ENCODE measurements at places on chromosomes 6 and 20. TPM values are rescaled to one million over a fixed set of nuclear protein-coding genes. Genes with fewer than 3 reads are reported as not detected.
A peak's percentile ranks its signal among the peaks of the same experiment; 100 is the strongest.

GRCh38 chr6:28719275-28719940 is 193.7 kb downstream of the GPX5 start:
- H3K36me3 ChIP-seq = no peaks in the 10 kb centered on the region
- H3K4me1 ChIP-seq = peaks cover 2% of the 10 kb centered on the region
- no peak overlapping the region for H3K27ac ChIP-seq
- DNase-seq = no peak
- H3K27me3 ChIP-seq = peaks cover 33% of the 10 kb centered on the region

Gene OPRM1
- not detected for total RNA-seq

DNA sequence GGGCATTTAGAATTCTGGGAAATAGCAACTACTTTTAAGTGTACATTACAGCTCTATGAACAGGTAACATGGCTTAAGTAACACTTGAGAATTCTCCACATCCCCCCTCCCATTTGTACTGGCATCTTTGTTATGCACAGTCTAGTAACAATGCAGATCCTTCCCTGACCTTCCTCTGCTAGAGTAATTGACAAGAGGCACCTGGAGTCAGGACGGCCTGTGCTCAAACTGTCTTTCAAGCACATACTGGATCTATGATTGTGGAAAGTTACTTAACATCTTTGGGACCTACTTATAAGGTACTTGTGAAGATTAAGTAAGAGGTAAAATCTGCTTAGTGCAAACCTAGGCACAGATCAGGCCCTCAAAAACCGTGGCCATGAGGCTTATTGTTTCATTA is 21.9 kb upstream of the GSTA3 start:
- H3K27me3 ChIP-seq = peaks cover 7% of the 10 kb centered on the region
- no peaks in the 10 kb centered on the region for H3K4me1 ChIP-seq
- H3K27ac ChIP-seq = no peak overlapping the region

DNA sequence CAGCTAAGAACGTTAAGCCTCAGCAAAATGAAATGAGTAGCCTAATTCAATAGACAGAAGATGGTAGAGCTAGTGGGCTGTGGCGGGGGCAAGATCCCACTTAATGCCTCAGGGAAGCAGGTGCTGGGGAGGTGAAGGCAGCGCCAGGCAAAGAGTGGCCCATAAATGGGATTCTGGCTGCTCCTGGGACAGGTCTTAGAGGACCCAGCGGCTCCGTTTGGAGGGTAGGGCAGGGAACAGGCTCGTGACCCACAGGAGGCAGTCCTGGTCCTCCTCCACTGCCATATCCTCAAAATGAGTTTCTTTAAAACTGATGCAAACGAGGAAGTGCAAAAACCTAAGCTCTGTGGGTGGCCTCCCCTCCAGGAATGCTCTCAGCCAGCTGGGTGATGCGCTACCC is 32.7 kb downstream of the SAYSD1 start:
- no peak overlapping the region for H3K4me3 ChIP-seq
- H3K4me1 ChIP-seq = peaks cover 14% of the 10 kb centered on the region
- no peak overlapping the region for H3K27ac ChIP-seq
- H3K36me3 ChIP-seq = no peaks in the 10 kb centered on the region
- DNase-seq = no peak

DNA sequence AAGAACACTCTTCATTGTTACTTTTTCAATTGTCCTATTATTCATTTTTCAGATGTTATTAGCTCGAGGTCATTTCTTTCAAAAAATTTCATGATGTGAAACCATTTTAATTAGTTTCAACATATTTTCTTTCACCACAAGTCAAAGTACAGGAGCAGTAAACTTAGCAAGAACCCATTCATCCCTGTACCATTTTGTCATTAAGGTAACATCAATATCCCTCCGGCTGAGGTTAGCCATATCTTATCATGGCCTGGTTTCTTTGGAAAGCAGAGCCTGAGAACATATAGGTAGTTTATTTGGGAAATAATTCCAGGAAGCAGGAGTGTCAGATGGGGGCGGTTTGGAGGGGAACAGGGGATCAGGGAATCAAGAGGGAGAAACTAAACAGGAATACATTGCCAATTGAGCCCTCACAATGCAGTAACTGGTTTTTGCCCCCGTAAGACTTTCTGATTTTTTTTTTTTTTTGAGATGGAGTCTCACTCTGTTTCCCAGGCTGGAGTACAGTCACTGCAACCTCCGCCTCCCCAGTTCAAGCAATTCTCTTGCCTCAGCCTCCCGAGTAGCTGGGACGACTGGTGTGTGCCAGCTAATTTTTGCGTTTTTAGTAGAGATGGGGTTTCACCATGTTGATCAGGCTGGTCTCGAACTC is 83.7 kb downstream of the MKKS start:
- no peak for DNase-seq
- H3K27ac ChIP-seq = peak overlapping the region; percentile 83
- peaks cover 16% of the 10 kb centered on the region for H3K4me1 ChIP-seq
- no peaks in the 10 kb centered on the region for H3K27me3 ChIP-seq

- H3K27me3 ChIP-seq = no peaks in the 10 kb centered on the region
- no peaks in the 10 kb centered on the region for H3K36me3 ChIP-seq
- no peak overlapping the region for H3K4me3 ChIP-seq
- H3K4me1 ChIP-seq = no peaks in the 10 kb centered on the region
- DNase-seq = no peak
These were observed 258.6 kb downstream of the LAMA2 start for GRCh38 chr6:129141499-129141898.

Measured in activated CD4-positive, alpha-beta T cell treated with anti-CD3 and anti-CD28 coated beads, Interleukin-2, amount 10 ng/mL, durations not matched to agents 24 days and 14 days (primary cell).